ENCODE measurements at places on chromosomes 2 and 18.

DNA sequence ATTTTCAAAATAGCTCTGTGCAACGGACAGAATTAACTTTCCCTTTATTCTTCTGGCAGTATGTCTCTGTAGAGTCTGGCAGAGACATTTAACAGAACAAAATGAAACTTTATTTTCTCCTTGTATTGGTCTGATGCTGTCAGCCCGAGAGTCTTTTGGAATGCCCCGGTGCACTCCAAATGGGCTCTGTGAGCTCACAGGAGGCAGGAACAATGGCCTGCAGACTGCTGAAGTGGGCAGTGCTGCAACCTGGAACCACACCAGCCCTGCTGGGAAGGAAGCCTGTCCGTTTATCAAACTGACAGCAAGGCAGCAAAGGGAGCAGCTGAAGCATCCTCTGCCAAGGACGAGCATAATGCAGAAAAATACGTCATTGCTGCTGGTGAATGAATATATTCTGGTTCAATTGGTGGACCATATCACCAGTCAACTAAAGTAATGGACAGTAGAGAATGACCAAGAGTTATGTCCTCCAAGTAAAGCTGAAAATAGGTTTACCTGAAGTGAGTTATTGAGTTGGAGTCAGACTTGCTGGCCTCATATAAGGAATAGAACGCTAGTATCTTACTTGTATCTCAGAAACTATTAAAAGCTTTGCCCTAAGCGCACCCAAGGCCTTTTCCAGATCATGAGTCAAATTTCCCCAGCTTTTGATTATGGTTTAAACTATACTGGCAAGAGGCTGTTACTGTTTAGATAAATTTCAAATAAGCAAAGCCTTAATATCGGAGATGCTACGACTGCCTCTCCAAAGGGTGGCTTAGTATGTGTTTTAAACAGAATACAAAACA is 207.6 kb upstream of the TANK start:
- DNase-seq, result no peak

DNA sequence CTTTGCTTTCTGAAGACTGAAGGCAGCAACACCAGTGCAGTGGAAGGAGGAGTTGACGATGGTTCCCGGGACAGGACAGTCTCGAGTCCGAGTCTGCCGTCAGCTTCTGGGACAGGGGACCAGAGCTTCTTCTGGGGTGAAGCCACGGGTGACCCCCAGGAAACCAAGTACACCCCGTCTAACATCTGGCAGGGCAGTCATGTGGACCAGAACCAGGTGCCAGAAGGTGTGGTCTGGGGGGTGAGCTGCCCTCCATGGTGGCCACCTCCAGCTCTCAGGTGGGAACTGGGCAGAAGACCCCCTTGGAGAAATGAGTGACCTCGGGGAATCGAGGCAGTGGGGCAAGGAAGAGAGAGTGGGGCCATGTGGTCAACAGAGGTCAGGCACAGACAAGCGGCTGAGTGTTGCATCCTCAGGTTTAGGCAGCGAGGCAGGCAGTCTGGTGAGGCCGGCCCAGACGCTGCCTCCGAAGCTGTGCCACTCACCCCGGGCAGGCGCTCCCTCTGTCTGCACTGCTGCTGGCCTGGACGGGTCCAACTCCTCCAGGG is 204.3 kb downstream of the HDAC4 start:
- no peak for DNase-seq

DNA sequence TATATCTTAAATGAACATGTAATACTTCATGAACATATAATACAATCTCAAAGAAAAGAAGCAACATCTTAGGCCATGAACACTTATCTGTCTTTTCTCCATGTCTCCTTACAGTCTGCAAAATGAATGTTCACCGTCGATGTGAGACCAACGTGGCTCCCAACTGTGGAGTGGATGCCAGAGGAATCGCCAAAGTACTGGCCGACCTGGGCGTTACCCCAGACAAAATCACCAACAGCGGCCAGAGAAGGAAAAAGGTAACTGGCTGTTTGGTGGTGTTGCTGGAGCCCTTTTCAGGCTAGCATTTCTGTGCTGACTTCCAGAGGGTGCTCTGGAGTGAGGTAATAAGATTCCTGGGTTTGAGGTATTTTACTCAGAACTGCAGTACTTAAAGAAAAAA is 295.9 kb upstream of the EPAS1 start:
- no peak for DNase-seq

DNA sequence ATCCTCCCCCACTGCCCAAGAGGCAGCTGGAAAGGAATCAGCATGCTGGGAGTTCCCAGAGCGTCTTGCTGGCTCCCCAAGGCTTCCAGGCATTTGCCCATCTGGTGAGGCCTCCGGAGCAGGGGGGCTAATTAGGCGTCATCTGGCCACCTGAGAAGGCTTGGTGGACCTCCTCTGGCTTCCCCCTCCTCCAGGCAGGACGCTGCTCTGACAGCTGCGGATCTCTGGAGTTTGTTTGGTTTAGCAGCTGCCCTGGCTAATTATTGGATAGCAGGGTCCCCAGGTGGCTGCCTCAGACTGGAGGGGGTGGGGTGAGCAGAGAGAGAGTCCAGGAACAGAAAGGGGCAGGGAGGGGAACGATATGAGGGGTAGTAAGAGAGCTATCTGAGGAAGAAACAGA is 425.2 kb upstream of the MEX3C start:
- DNase-seq, result no peak

GRCh38 chr2:84388133-84388532 is 70.9 kb downstream of the SUCLG1 start:
- no peak for DNase-seq

- DNase-seq, result no peak
Measured at GRCh38 chr2:117963446-117963845, 50.4 kb downstream of the CCDC93 start.

GRCh38 chr2:11863513-11864328 is 117.3 kb downstream of the LPIN1 start:
- DNase-seq, result peak; percentile 77

DNA sequence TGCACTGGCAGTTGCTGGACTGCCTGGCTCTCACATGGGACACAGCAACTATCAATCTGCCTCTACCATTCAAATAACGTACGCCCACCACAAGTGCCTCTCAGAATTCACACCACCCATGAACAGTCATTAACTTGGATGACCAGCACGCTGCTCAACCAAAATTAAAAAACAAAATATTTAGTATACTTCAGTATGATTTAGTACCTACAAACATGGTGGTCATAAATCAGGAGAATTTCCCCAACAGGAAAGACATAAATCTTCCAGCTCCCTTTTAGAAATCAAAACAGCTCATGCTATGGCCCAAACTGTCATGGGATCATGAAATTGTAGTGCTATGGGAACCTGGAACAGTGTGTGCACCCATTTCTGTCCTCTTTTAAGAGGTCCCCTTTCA is 317.4 kb upstream of the ETAA1 start:
- peak; percentile 48 for DNase-seq

GRCh38 chr2:120511536-120511935 is 165.6 kb downstream of the INHBB start:
- DNase-seq, result no peak

DNA sequence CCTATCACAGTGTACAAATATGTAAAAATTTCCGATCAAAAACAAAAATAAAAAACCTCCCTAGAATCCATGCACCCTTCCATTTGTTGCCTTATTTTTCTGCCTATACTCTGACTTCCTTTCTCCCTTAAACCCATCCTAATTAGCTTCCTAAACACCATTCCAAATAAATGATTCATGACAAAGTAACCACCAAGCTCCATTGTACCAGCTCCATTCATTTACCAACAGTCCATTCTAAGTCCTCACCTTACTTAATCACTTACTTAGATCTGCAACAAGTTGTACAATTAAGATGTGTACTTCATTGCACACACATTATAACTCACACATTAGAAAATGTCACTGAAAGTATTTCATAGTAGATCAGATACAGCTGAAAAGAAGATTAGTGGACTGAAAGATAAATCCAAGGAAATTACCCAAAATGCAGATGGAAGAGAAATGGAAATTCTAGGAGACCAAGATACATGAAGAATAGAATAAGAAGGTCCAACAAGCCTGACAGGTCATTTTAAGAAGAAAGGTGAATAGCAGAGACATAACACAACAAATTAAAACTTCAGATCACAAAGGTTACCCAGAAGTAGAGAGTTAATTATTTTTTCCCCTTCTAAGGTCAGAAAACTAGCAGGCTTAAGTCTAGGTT is 154.6 kb downstream of the DYM start:
- no peak for DNase-seq

DNA sequence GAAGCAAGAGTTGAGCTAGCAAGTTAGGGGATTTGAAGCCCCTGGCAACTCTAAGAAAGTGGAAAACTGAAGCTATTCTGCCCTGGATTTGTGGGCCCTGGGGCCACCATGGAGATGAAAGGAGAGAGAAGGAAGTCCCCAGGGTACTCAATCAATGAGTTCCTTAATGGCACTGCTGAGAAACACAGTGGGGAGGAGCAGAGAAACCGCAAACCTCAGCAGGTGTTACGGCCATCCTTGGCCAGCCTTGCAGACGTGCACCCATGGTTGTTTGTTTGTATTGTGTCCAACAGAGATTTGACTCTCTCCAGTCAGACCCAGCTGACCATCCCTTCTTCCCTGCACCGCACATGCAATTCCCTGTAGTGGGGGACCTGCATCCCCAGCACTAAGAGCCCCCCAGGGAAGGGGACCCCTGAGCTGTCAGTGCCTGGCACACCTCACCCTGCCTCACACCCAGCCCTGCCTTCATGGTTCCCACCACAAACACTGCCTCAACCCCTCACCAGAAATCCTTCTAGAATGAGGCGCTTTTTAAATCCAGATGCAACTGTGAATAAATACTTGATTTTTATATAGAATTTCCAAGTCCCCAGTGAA is 255.3 kb downstream of the SH3BP4 start:
- peak; percentile 56 for DNase-seq

DNA sequence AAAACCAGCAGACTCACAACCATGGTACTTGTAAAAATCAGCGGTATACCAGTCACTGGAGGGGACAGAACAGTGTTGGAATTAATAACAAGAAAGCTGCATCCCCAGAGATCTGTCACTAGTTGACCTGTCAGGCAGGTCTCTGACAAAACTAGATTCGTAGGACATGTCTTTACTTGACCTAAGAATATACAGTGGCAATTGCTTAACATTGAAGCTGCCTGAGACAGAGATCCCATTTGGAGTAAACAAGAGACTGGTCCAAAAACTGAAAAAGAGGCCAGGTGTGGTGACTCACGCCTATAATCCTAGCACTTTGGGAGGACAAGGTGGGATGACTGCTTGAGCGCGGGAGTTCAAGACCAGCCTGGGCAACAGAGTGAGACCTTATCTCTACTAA is 7.2 kb upstream of the SS18 start:
- no peak for DNase-seq

DNA sequence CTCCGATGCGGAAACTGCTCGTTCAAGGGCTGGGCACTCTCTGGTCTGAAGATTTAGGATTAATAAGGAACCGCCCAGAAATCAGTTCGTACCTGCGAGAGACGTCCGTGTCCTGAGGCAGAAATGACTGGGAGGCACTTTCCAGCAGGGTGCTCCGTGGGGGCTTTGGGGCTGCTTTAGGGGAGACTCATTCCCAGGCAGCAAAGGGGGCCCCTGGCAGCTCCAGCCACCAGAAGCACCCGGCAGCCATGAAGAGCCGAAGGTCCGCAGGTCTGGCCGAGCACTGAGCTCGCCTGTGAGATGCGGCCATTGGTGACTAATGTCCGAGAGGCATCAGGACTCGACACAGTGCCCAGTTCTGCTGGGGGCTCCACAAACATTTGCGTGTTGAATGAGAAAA is 20.9 kb downstream of the KCNG2 start:
- DNase-seq, result no peak

DNA sequence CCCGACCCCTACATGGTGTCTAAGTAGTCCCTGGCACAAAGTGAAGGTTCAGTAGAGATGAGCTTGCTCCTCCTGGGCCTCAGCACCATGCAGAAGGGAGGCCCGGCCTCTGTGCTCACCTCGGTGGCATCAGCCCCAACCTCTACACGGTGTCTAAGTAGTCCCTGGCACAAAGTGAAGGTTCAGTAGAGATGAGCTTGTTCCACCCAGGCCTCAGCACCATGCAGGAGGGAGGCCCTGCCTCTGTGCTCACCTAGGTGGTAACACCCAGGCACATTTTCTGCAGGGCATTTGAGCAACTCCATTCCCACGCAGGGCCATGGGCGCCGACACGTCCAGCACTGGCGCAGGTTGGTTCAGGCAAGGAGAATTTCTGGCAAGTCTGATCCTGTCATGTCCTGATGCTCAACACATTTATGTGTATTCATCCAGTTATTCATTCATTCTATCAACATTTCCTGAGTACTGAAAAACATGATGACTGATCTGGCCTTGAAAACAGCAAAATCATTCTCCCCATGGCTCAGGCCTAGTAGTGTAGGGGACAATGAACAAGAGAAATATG is 408.2 kb upstream of the MYT1L start:
- no peak for DNase-seq

GRCh38 chr2:191749181-191749540 is 71.2 kb downstream of the NABP1 start:
- DNase-seq, result no peak

DNA sequence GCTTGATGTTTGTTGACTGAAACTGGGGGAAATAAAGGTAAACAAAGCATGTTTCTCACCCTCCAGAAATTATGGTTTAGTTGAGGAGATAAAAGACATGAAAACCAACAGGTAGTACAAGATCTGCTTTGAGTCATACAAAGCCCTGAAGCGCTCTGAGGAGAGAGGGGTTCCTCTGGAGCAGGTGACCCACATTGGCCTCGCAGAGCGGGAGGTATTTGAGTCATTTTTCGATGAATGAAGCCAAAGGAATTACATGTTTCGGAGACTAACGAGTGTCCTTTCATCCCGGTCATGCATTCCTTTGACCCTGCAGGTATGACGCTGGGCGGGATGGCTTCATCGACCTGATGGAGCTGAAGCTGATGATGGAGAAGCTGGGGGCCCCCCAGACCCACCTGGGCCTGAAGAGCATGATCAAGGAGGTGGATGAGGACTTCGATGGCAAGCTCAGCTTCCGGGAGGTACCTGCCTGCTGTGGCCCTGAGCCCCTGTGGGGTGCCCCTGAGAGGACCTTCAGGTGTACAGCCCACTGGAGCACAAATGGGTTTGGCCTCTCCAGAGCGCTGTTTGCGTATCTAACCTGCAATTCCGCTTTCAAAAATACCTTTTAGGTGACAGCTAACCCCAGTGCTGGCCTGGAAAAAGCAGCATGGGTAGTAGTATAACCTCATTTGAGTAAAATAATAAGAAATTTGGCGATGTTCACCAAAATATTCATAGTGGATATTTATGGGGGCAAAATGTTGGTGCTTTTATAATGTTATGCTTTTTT is 29.3 kb downstream of the EFHD1 start:
- no peak for DNase-seq
